ENCODE measurements at places on chromosomes 3 and 15.

DNA sequence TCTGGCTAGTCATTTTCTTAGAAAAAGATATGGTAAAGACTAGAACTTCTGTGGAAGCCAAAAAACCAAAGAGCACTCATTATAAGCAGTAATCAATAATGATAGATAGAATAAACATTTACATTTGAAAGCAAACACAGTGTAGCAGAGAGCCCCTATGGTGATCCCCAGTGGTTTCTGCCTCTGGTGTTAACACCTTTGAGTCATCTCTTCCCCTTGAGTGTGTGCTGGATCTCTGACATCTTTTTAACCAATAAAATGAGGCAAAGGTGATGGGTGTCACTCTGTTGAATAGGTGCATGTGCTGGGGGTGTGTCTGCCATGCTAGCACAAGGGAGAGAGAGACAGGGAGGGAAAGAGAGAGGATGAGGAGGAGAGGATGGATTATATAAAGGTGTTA, 121.6 kb downstream of the TFG start:
- DNase-seq = no peak

GRCh38 chr15:80500021-80500420, 95.8 kb downstream of the ARNT2 start:
- no peak for DNase-seq

DNA sequence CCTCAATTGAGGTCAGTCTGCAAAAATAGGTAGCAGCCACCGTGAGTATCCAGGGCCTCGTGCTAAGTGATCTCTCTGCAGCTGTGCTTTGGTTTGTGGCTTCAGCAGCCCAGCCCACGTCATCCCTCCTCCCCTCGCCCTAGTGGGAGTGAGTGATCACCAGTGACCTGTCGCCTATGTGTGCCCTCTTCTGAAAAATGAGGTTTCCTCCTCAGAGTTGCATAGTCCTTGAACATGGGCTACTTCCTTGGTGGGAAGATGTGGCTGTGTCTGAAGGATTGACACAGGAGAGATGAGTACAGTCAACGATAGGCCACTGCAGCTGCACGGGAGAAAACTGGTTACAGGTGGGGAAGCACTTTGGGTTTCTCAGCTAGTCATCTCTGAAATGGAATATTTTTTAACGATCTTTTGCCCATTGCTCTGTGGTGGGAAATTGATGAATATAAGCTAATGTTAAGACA, 144.8 kb upstream of the BHLHE40 start:
- peak; percentile 33 for DNase-seq

DNA sequence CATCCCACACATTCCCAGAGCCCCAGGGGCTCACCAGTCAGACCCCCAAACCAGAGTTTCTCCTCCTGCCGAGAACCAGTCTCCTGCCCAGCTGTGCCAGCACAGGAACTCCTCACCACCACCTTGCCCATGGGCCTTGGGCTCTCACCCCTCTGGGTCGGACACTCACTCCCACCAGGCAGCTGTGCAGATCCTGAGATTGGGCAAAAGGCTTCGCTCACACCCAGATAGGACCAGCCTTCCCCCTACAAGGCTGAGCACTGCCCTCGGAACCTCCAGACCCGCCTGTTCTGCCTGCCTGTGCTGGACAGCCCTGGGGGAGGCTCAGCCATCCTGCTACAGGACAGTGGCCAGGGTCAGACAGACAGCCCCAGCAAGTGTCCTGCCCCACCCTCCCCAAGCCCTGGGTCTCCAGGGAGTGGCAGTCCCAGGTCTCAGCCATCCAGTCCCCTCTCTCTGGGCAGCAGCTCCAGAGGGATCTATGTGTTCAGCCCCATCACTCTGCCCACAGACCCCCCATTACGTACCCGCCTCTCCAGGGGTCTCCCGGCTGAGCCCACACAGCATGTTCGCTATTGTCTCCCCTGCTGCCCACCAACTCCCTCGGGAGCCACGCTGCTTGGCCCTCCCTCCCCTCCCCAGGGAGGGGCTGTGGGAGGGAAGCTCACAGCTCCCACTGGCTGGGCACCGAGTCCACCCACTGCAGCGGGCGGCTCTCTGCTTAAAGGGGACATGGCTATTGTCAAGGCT, at the start of gene GRIP2:
TSS of gene GRIP2 (minus strand) at position 601 of the 750 bp plus-strand sequence. CDS start at position 567, 34 bp downstream.
- DNase-seq = no peak

Measured in stimulated activated CD4-positive, alpha-beta T cell treated with anti-CD3 and anti-CD28 coated beads, Interleukin-1b, Interleukin-23, amount 100 ng/mL, for 4 hours (primary cell).